Activated naive CD4-positive, alpha-beta T cell treated with anti-CD3 and anti-CD28 coated beads, Interleukin-2, amount 50 U/mL, for 72 hours (primary cell): ENCODE measurements at places on chromosomes 5 and 9. TPM values are rescaled to one million over a fixed set of nuclear protein-coding genes. Genes with fewer than 3 reads are reported as not detected.

DNA sequence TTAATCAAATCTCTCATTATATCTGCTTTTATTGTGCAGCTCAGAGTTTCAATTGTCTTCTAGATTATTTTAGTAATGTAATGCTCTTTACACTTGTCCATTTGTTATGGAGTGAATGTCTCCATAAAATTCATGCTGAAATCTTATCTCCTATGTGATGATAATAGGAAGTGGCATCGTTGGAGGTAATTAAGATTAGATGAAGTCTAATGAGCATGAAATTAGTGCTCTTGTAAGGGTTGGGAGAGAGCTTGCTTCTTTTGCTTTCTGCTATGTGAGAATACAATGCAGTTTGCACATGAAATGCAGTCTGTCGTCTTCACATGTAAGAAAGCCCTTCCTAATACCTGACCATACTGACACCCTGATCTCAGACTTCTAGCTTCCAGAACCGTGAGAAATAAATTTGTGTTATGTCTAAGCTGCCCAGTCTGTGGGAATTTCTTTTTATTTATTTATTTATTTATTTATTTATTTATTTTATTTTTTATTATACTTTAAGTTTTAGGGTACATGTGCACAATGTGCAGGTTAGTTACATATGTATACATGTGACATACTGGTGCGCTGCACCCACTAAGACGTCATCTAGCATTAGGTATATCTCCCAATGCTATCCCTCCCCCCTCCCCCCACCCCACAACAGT is 1399.2 kb upstream of the CDH6 start:
- no peak for DNase-seq

DNA sequence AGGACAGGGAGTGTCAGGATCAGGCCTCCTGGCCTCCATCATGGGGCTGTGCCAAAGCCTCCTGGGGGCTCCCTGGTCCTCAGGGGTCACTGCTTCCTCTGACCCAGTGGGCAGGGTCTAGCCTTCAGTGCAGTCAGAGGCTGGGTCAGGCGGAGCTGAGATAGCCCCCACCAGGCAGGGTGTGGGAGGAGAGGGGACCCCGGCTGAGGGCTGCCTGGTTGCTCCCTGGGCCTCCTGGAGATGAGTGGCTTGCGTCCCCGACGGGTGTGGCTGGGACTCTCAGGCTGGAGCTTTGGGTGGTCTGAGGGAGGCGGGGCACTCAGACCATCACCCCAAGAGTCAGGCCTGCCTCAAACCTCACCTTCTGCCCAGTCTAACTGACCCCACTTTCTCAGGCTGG is 21.7 kb downstream of the FAM163B start:
- DNase-seq, result no peak

GRCh38 chr9:110763568-110763967 is 95.0 kb downstream of the MUSK start:
- no peak for DNase-seq

GRCh38 chr5:54013556-54014194 is 296.7 kb downstream of the ARL15 start:
- DNase-seq, result peak; percentile 8

GRCh38 chr9:132043708-132044107 is 36.0 kb downstream of the MED27 start:
- DNase-seq, result no peak

- DNase-seq, result no peak
Observed at GRCh38 chr5:103223031-103223955, 35.3 kb upstream of the MACIR start.

GRCh38 chr5:6737043-6737941 is 24.1 kb downstream of the TENT4A start:
- DNase-seq, result no peak

DNA sequence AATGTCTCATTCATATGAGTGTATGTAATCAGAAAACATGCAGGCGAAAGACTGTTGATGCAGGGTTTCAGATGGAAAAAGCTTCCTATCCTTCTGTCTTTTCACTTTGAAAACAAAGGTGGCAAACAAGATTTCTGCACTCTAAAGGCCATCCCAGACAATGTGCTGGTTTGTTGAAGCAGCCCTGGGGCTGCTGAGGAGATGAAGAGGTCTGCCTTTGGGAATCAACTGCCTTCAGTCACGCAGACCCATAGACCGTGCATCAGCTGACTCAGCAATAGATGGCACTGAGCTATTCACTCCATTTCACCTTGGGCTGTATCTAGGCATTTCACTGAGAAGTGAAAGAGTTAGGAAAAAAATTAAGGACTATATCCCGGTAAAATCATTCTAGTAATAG is 60.5 kb upstream of the C5orf46 start:
- no peak for DNase-seq

- no peak for DNase-seq
Observed at GRCh38 chr5:171749365-171749764, 36.3 kb upstream of the SMIM23 start.

- no peak for DNase-seq
Observed at GRCh38 chr9:122318284-122318683, 52.5 kb upstream of the PTGS1 start.

GRCh38 chr9:99057665-99058625 is 47.0 kb upstream of the TGFBR1 start:
- DNase-seq, result peak; percentile 67

DNA sequence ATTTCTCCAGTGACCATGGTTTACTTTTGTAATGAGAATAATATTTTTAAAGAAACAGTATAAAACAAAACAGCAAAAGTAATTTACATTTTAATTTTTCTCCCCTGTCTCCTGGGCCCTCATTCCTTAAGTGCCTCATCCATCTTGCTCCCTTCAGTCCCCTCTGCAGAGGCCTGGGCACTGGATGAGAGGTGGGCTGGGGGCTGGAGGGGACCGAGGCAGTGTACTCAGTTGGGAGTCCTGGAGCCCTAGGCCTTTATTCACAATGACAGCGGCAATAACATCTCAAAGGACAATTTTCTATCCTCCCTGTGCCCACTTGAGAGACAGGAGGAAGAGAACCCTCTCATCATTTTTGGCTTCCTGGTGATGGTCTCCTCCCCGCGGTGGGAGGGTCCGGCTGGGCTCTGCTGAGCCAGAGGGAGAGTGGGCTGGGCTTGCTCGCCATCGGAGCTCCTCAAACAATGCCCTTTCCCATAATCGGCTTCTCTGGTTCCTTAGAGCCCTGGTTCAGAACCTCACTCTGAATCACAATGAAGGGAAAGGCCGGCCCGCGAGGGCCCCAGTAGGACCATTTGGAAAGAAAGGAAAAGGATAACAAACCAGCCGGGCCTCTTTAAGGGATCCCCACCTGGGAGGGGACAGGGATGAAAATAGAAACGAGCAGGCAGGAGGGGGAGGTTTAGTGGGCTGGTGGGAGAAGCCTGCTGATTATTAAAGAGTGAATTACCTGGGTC is 9.7 kb upstream of the SMIM32 start:
- DNase-seq, result no peak

GRCh38 chr5:109837231-109837861 is 147.6 kb downstream of the MAN2A1 start:
- no peak for DNase-seq

GRCh38 chr5:131747180-131748105 is 49.4 kb downstream of the FNIP1 start:
- DNase-seq, result no peak

DNA sequence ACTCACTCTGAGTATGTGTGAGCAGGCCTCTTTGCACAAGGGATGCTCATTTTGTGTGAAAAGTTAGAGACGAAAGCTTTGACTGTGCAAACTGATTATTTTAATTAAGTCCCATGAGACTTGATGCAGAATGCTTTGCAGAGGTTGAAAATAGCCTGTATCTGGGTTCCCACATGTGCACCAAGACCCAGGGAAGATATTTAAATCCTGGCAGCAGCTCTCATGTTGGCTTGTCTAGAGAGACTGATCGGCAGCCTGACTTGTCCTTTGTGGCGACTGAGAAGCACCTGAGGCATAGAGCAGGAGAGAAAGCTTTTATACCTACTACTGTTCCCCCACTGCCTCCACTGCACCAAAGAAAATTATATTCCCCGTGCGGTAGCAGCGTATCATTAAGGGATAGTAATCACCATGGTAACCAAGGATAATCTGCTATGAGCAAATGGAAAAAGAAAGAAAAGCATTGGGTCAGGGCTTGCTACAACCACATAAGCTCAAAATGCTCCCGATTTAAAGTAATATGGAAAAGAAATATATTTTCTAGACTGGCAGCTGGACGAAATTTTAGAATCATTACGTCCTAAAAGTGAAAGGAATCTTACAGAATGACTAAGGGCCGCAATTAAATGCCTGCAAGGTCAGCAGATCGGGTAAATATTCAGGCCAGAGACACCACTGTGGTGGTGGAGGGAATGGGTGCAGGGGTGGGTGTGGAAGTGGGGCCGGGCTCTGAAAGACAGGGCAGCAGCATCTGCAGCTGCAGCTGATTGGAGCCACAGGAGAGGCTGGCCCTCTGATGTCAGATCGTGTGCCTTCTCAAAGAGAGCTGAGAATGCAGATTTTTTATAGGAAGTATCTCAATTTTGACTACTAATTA is 135.3 kb upstream of the EPB41L4A start:
- DNase-seq, result no peak

DNA sequence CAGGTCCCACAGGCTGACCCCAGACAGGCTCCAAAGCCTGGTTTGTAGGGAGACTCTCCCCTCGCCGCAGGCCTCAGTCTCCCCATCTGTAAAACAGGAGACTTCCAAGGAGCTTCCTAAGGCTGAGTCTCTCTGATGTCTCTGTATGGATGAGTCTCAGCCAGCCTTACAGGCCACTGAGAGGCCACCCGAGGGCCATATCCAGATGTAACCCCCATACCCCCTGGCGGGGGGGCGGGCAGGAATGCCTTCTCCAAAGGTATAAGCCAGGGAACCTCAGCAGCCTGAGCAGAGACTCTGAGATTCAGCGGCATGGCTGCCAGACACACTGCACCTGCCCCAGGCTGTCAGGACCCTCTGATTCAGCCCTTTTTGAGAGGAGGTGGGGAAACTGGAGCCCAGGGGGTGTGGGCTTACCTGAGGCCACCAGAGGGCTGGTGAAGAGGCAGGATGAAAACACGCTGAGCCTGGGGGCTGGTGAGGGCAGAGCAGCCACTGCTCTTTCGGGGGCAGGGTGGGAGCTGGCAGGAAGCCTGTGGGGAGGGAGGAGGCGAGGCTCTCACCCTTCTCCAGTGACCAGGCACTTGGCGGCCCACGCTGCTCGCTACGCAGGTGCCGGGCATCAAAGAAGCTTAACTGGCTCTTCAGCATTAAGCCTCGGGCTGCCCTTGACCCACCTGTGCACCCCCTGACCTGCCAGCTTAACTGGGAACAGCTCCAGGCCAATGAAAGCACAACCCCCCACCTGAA is 5.5 kb upstream of the SUSD3 start:
- DNase-seq, result no peak

GRCh38 chr5:141605523-141606277 is 13.1 kb downstream of the DIAPH1 start:
- DNase-seq, result peak; percentile 52

DNA sequence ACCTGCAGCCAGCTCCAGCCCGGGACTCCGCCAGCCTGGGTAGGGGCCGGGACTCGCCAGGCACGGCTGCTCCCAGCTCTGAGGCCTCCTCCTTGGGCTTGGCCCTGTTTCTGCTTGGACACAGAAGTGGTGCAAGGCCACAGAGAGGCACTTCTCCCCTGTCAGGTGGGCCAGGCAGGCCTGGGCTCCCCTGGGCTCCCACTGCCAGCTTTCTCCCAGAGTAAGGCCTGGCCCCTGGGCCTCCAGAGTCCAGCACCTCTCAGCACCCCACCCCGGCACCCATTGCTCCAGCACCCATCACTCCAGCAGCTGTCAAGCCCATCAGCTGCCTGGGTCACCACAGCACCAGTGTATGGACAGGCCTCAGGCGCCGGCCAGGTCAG is 71.1 kb upstream of the LRRTM2 start:
- DNase-seq, result no peak

DNA sequence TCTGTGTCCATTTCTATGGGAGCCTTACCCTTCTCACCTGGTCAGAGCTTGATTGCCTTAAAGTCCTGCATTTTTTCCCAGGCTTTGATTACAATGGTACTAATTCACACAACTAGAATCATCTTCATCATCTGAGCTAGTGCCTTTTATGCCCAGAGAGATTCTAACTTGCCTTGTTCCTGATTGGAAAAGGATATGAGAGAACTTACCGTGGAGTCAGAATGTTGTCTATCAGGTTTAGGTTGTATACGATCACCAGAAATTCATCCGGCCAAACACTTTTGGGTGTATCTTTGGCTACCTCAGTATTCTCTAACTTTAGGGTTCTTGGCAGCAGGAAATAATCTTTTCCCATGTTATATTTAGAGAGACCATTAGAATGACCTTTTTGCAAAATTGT is 71.7 kb downstream of the AOPEP start:
- no peak for DNase-seq

DNA sequence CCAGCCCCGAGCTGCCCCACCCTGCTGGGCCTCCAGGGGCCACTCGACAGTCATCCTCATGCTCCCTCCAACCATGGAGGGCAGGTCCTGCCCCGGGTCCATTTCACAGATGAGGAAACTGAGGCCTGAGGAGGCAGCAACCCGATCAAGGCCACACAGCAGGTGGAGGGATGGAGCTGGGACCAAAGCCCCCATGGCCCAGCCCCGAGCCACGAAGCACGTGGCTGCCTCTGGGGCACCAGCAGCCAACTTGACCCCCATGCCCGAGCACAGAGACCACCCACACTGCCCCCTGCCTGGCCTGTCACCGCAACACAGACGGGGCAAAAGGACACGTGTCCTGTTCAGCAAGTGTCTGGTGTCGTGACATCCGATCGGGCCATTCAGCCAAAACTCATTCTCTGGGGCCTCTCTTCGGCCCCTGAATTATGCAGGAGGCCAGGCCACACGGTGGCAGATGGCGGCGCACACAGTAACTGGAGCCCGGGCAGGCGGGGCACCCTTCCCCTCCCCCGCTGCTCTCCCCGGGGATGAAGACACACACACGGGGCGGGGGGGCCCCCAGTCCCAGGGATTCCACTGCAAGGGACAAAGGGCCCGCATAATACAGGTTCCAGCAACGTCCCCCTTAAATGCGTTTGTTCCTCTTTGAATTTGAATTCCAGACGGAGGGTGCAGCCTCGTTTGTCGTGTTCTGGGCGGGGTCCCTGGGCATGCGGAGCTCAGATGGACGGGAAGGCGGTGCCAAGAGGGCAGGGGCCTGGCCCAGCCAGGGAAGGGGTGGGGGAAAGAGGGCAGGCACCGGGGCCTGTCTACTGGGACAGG is 29.4 kb upstream of the TMEM250 start:
- DNase-seq, result no peak

Gene HTR4
- total RNA-seq, result not detected

Gene IFNA2
- total RNA-seq, result not detected

Gene IGFBPL1
- not detected for total RNA-seq

Gene MOB3B
- 1.3 TPM for total RNA-seq

Gene FBP2
- total RNA-seq, result not detected

Gene C9orf85
- total RNA-seq, result 9.5 TPM
